ENCODE measurements at places on chromosomes 12 and 14. TPM values are rescaled to one million over a fixed set of nuclear protein-coding genes. Genes with fewer than 3 reads are reported as not detected.

WDHD1 gene
- total RNA-seq: 5.9 TPM

RIC8B gene
- total RNA-seq: 8.2 TPM

GRCh38 chr14:90467501-90467900 is 70.7 kb downstream of the CALM1 start:
- DNase-seq: no peak

- no peak for DNase-seq
These were observed 802 bp upstream of the TMPRSS12 start for GRCh38 chr12:50841716-50842531.

DNA sequence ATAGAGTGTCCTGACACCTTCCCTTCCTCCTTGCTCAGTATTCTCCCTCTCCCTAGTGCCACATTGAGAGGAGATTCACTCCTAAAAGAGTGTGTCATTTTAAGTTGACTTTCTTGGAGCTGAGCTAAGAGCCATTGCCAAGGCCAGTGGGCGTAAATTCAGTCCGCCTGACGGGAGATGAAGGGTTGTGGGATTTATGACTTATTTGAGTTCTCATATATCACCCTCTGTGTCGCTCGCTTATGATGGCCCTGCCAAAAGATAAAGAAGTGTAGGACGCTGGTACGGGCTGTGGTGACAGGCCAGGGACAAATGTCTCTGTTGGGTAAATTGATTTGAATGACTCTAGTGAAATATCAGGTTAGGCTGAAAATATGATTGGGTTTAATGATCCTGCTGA is 867.4 kb downstream of the NRXN3 start:
- DNase-seq: no peak

- DNase-seq: no peak
These were observed 369.6 kb downstream of the DPF3 start for GRCh38 chr14:72524295-72524629.

- DNase-seq: peak; percentile 73
These were observed 10.3 kb downstream of the TBPL2 start for GRCh38 chr14:55430024-55430690.

DNA sequence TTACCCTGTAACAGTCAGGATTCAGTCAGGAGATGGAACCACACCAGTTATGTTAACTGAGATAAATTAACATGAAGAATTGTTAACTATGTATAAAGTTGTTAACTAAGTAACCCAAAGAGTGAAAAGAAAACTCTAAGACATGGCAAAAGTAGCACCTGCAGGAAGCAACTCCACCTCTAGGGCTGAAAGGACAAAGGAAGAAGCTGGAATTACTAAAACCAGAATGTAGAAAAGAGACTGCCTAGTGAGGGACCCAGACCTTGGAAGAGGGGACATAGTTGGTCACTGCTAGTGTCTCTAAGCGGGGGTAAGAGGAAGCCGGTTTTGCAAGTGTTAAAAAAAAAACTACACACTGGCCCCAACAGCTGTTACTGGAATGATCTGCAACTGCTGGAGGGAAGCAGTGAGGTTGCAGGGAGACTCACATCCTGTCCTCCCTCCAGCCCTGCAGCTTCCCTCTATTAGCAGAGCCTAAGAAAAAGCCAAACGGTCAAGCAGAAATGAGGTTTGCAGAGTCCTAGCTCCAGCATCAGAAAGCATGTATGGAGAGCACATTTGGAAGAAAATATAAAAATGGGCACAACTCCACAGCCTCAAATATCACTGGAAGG is 39.8 kb downstream of the GPR135 start:
- DNase-seq: no peak
